ENCODE measurements at places on chromosomes 4 and X.

DNA sequence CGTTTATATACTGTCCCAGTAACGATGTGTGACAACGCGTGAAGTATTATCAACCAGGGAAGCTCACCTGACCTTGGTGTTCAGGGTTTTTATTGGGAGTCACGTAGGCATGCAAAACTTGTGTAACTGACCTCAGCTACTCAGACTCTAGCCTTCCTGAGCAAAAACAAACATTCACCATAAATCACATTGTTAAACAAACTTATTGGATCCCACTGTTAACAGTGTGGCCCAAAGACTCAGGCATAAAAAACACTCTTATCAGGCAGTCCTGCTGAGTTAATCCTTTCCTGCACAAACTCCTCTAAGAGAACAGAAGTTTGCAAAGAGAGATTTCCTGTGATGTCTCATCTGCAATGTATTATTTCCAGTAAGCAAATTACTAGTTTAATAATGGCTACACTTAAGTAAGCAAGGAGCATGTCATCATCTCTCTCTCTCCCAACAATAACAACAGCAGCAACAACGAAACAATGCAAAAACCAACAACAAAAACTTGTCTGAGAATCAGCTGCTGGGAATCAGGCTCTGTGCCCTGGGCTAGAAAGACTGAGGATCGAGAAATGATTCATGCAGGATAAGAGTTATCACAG lies 12.0 kb downstream of the GAGE1 start:
- no peak for DNase-seq

DNA sequence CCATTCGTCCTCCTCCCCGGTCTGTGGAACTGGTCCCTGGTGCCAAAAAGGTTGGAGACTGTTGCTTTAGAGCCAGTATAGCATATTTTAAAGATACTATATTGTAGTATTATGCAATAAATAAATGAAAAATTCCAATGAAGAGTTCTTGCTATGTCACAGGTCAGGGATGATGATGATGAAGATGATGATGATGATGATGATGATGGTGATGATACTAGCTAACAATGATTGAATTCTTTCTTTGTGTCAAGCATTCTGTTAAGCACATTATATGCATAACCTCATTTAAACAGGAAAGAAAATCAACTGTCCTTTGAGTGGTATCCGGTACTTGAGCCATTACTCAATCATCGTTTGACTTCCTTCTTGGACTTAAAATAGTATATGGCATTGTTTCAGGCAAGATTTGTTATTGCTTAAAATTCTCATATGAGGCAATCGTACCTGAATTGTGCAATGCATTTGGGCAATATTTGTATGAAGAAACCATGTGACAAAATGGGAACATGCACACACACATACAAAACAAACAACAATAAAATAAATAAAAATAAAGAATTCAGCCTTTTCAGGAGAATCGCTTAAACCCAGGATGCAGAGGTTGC lies 22.8 kb upstream of the TLR2 start:
- peak; percentile 41 for DNase-seq

DNA sequence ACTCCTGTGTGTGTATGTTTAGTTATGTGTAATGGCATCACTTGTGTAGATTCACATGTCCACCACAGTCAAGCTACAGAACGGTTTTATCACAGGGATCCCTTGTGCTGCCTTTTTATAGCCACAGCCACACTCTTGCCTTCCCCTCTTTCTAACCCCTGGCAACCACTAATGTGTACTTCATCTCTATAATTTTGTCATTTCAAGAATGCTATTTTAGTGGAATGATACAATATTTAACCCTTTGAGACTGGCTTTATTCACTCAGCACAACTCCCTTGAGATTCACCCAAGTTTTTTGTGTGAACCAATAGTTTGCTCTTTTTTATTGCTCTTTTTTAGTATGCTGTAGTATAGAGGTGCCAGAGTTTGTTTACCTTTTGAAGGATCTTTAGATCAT lies 112.1 kb downstream of the CDKL5 start:
- DNase-seq, result no peak

GRCh38 chr4:2843941-2844584 lies 419 bp downstream of the ADD1 start:
- no peak for DNase-seq

GRCh38 chrX:85815203-85815751 lies 232.1 kb downstream of the CHM start:
- DNase-seq, result no peak

DNA sequence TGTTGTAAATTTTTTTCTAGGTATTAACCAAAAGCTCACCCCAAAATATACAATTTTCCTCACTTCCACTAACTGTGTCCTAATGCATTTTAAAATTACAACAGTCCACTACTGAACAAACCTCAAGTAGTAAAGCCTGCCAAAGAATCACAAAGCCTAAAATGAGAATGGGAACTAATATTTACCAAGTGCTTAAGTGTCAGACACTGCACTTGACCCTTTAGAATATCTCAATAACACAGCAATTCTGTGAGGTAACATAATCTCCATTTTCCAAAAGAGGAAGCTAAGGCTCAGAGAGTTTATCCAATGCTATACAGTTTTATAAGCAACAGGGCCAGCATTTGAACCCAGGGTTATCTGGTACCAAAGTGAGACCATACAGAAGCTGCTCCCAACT lies 4.9 kb downstream of the SLC9A7 start:
- DNase-seq, result no peak

- no peak for DNase-seq
Observed at GRCh38 chr4:77123411-77123810, 33.6 kb upstream of the CCNG2 start.

GRCh38 chr4:169205075-169205743 lies 65.5 kb downstream of the SH3RF1 start:
- no peak for DNase-seq

- DNase-seq, result peak; percentile 22
Observed at GRCh38 chr4:147039976-147040575, 94.4 kb upstream of the TTC29 start.

- DNase-seq, result no peak
Observed at GRCh38 chr4:68864438-68865187, 48.8 kb downstream of the UGT2B10 start.

DNA sequence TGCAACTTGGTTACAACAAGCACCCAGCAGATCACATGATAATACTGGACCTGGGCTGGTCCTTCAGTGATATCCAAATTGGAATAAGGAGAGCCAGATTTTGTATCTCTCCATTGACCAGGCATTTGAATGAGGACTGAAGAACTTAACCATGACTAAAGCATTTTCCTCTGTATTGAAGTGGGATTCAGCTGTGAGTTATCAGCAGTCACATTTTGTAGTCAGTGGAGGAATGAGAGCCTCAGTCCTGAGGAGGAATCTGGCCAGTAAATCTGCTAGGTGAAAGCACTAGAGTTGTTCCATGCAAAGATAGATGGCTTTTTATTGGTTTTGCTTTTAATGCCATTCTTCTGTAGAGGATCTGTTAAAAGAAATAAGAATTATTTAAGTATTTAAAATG lies 1506.0 kb downstream of the PCDH7 start:
- peak; percentile 37 for DNase-seq

GRCh38 chr4:167955006-167955405 lies 137.3 kb upstream of the ANXA10 start:
- DNase-seq, result no peak

DNA sequence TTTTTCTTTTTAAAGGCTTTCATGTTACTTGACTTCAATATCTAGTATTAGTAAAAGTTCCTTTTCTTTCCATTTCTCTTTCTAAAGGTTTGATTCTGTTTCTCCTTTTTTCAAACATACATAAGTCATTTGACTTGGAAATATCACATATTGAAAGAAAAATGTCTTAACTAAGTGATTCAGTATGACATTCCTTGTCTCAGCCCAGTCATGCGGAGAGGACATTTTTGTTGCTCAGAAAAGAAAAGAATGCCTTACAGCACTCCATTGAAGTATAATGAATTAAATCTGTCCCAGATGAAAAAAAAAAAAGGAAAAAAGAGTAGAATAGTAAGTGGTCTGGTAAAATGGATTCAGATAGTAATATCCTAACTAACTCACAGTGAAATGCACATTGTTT lies 466.1 kb downstream of the ADGRL3 start:
- no peak for DNase-seq

DNA sequence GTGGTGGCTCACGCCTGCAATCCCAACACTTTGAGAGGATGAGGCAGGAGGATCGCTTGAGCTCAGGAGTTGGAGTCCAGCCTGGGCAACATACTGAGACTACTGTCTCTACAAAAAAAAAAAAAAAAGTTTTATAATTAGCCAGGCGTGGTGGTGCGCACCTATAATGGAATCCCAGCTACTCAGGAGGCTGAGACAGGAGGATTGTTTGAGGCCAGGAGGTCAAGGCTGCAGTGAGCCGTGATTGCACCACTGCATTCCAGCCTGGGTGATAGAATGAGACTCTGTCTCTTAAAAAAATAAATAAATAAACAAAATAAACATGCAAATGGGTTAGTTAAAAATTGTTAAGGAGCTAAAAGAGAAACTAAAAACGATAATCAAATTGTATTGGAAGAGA lies 7.7 kb downstream of the GLOD5 start:
- DNase-seq, result no peak

DNA sequence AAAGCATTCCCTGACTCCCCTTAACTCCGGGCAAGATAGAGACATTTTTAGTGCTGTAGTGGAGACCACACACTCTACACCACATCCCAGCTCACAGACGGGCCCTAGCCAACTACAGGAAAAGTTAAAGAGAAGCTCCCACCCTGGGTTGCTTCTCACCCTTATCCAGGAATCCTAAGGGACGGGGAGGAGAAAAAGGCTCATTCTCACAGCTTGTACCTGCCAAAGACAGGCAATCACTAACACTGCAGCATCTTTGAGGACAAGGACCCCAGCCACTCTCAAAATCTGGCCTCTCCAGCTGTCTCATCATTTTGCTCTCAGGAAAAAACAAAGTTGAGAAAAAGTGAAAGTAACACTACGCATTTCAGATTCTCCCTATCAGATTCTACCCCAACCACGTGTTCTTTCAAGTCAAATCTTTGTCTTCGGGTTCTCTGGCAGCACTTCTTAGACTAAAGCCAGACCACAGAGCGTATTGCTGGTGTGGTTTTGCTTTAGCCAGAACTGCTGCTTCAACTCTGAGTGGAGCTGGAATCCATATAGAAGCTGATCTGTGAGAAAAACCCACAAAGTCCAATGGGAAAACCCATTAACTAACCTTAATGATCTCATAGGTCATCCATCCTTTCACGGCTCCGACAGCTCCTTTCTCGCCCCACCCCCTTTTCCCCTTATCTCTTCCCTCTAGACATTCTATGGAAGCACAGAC lies 605.9 kb upstream of the DIPK2B start:
- DNase-seq, result peak; percentile 83

GRCh38 chrX:109190542-109190941 lies 291.3 kb downstream of the GUCY2F start:
- no peak for DNase-seq

GRCh38 chr4:143302536-143302935 lies 34.1 kb upstream of the GAB1 start:
- peak; percentile 75 for DNase-seq

DNA sequence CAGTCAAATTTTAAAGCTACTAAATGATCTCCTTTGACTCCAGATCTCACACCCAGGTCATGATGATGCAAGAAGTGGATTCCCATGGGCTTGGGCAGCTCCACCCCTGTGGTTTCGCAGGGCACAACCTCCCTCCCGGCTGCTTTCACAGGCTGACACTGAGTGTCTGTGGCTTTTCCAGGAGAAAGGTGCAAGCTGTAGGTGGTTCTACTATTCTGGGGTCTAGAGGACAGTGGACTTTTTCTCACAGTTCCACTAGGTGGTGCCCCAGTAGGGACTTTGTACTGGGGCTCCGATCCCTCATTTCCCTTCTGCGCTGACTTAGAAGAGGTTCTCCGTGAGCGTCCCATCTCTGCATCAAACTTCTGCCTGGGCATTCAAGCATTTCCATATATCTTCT lies 845.2 kb downstream of the PCDH18 start:
- no peak for DNase-seq

GRCh38 chrX:20654596-20655106 lies 387.9 kb upstream of the RPS6KA3 start:
- DNase-seq, result no peak

DNA sequence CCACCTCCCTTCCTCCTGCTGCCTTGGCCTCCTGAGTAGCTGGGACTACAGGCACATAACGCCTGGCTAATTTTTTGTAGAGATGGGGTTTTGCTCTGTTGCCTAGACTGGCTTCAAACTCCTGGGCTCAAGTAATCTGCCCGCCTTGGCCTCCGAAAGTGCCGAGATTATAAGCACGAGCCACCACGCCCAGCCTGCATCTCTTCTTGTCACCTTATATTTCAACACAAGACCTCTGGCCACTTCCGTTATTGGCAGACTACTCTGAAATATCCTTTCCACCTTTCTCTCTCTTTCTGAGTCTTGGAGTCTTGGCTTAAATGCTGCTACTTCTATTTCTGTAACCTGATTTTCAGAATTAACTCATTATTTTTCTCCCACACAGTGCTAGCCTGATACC lies 5.6 kb downstream of the KIAA0232 start:
- no peak for DNase-seq

- no peak for DNase-seq
Observed at GRCh38 chrX:1700757-1701156, 85.9 kb downstream of the ASMT start.

GRCh38 chrX:42028109-42028508 lies 104.8 kb upstream of the CASK start:
- no peak for DNase-seq

DNA sequence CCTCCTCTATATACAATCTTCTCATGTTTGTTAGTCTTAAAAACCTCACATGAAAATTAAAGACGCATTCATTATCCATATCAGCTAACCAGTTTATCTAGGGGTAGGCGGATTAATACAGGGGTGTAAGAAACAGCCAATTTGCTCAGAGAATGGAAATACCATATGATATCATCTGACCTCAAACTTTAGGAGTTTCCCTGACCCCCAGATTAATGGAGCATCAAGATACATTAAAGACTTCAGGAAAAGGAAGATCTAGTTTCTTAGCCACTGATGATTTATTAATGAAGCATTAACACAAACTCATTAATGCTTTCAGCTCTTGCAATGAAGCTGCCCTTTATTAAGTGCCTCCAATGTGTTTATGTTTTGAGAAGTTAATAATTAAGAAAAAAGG lies 67.5 kb downstream of the CAMK2D start:
- DNase-seq, result no peak

GRCh38 chrX:8861908-8862307 lies 60.7 kb upstream of the FAM9A start:
- DNase-seq, result no peak

DNA sequence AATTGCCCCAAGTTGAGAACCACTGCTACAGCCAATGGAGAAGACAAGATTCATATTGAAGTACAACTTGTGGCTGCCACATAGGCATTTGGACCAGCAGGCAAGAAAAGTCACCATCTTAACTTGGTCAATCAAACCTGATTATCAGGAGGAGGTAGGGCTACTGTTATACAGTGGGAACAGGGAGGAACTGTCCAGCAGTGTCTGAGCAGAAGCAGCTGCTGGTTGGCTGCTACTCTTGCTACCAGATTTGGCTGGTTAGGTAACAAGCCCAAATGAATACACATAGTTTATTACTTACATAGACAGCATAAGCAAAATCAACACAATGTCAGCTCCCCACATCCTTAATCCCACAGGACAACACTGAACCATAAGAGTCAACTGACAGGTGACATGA lies 39.4 kb downstream of the ATP1B4 start:
- no peak for DNase-seq

GRCh38 chr4:119725688-119726330 lies 97.2 kb upstream of the PDE5A start:
- DNase-seq, result no peak

GRCh38 chrX:9475984-9476383 lies 11.1 kb downstream of the TBL1X start:
- DNase-seq, result no peak
